ENCODE measurements at places on chromosomes 16 and 17.

DNA sequence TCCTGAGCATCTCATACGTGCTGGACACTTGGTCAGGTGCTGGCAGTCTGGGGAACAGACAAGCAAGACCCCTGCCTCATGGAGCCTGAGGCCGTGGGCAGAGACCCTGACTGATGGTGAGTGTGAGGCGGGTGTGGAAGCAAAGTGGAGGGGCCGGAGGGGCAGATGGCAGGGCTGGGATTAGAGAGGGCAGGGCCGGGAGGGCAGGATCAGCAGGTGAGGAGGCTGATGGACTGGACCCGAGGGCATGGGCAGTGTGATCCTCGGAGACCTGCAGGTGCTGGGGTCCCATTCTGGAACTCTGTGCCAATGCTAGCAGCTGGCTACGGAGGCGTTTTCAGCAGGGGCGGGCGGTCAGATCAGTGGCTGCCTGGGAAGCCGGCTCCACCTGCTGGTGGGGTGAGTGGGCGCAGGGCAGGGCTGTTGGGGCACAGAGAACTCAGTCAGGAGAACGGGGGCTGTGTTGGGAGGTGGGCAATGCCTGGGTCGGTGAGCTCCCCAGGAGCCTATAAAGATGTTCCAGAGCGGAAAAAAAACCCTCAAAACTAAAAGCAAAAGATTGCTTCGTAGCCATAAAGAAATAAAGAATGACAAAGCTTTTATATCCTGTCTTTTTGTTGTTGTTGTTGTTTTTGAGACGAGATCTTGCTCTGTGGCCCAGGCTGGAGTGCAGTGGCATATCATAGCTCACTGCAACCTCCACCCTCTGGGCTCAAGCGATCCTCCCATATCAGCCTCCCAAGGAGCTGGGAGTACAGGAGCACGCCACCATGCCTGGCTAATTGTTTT, 8.9 kb upstream of the C16orf74 start:
- DNase-seq: no peak

DNA sequence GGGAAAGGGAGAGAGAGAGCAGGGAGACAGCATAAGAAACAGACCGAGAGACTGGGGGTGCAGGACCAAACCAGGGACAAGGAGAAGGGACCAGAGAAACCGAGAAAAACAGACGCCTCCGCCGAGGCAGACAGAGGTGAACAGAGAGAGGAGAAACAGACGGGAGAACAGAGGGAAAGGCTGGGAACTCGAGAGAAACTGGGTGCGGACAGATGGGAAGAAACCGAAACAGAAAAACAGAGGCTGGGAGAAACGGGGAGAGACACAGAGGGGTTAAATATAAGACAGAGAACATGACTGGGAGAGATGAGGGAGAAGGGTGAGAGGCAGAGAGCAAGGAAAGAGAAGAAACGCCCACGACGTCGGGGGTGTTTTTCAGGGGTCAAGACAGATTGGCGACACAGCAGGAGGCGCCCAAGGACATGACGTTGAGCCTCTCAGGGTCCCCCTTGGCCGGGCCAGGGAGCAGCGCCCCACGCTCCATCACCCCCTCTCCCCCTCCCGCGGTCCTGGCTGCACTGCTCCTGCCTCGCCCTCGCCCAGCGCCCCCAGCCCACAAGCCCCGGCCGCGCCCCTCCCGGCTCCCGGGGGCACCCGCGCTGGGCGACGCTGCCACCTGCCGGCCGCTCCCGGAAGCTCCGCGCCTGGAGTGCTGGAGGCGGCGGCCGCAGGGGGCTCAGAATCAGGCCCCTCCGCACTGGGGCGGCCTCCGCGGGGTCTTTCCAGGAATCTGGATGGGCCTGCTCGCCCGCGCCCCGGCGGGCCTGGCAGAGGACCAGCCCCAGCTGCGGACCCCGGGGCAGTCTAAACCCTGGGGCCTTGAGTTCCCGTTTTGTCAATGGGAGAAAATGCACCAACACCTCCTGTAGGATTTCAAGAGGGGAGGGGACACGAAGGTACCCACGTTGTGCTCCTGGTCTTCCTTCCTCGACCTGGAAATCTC, 1.3 kb upstream of the TMEM92 start:
- DNase-seq: peak; percentile 25

DNA sequence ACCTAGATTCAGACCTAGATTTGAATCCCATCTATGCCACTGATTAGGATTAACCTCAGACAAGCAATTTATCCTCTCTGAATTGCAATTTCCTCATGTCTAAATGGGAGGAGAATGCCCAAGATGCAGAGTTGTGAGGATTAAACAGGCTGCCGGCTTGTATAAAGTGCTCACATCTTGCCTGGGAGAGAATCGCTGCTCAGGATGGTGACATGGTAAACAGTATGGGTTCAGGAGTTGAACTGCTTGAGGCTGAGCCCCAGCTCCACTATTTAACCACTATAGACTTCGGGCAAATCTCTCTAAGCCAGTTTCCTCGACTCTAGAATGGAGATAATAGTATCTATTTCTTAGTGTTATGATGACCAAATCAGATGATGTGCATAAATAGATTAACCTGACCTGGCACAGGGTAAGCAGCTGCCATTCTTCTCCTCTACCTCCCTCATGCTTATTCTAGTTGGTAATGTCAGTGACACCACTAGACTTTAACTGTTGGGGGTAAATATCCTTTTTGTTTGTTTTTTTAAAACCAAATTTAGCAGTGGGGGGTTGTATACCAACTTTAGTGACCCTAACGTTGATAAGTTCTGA, 732 bp upstream of the RPL27 start:
- no peak for DNase-seq

DNA sequence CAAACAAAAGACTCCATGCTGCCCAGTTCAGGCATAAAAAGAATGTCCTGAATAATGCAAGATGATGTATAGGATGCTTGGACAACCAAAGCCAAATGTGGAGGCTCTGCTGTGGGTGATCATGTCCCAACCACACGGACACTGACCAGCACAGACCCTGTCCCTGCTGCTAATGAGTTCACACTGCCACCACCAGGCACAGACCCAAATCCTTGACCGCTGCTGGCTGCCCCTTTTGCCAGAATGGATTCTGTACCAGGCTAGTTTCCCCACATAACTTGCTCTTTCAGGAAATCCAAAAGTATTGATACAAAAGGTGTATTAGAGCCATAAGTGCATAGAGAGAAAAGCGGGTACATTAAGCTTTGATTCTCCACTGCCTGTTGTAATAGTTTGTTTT, 60.9 kb downstream of the XYLT1 start:
- no peak for DNase-seq

DNA sequence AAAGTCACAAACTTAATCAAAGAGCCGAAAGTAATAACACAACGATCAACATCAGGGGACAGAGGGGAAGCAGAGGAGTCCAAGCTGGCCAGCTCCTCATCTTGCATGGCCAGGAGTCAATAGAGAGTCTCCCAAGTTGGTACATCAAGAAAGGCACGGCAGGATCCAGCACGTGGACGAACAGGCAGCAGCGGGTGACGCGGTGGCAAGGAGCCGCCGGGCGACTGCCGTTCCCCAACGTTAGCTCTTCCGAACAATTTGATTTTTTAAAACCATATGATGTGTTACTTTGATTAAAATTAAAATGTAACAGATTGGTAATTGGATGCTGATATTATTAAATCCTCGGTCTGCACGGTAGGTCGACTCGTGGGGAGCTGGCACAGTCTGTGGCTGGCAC, 81.8 kb upstream of the DOC2B start:
- DNase-seq: no peak

GRCh38 chr17:15513856-15514459, 46.5 kb upstream of the CDRT4 start:
- DNase-seq: no peak

DNA sequence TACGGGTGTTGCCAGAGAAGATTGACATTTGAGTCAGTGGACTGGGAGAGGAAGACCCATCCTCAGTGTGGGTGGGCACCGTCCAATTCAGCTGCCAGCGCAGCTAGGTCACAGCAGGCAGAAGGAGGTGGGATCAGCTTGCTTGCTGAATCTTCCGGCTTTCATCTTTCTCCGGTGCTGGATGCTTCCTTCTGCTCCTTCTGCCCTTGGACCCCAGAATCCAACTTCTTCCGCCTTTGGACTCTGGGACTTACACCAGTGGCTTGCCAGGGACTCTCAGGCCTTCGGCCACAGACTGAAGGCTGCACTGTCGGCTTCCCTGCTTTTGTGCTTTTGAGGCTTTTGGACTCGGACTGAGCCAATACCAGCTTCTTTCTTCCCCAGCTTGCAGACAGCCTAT, 46.1 kb upstream of the RPL38 start:
- DNase-seq: no peak

DNA sequence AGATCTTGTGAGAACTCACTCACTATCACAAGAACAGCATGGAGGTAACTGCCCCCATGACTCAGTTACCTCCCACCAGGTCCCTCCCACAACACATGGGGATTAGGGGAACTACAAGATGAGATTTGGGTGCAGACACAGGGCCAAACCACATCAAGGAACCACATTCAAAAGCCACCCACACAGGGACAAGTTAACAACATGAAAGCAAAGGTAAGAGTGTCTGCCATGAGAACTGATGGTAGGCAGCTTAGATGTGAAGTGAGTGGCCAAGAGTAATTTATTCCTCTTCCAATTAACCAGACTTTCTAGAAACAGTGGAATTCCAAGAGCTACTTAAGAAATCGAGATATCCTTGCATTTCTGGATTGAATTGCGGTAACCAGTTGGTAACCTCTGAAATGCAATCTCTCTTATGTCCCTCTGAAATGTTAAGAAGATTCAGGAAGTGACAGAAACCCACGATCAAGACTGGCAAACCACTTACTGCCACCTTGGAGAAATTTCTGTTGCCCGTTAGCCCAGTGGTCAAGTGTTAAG, 167.4 kb upstream of the CACNG5 start:
- no peak for DNase-seq

DNA sequence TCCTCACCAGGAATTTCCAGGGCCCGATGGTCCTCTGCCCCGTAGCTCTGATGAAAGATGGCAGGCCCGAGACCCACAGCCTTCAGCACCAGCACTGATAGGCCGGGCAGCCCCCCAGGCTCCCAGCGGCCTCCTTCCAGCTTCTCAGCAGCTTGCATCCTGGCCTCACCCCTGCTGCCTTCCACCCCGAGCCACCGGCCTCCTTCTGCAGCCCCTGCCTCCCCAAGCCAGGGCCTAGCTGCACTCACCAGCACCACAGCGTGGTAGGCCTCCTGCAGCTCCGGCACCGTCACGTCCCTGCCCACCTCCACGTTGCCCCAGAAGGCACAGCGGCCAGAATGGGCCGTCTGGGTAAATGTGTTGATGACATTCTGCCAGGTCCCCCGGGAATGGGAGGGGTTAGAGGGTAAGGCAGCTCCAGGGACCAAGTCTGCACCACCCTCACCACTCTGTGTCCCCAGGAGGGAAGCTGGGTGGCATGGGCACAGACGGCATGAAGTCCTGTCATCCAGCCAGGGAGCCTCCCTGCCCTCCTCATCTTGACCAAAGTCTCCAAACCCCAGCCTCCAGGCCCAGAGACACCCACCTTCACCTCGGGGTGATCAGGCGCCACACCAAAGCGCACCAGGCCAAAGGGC, 6.5 kb downstream of the FDXR start:
- DNase-seq: no peak

- DNase-seq: no peak
Measured at GRCh38 chr17:6671431-6671830, 19.9 kb downstream of the C17orf100 start.

DNA sequence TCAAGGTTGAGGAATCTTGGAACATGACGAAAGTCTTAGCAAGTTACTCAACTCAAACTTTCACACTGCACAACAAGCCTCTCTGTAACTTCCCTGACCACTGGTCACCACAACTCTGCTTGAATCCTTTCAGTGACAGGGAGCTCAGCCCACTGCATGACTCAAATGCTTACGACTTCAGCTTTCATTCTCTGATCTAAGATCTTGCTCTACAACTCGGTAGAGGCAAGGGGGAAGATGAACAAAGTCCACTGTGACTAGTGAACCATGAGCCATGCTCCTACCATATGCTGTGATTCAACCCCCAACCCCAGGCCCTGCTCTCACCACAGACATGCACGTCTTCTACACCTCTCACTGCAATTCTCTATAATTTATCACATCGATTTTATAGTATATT, 160.9 kb downstream of the SLC39A11 start:
- no peak for DNase-seq

DNA sequence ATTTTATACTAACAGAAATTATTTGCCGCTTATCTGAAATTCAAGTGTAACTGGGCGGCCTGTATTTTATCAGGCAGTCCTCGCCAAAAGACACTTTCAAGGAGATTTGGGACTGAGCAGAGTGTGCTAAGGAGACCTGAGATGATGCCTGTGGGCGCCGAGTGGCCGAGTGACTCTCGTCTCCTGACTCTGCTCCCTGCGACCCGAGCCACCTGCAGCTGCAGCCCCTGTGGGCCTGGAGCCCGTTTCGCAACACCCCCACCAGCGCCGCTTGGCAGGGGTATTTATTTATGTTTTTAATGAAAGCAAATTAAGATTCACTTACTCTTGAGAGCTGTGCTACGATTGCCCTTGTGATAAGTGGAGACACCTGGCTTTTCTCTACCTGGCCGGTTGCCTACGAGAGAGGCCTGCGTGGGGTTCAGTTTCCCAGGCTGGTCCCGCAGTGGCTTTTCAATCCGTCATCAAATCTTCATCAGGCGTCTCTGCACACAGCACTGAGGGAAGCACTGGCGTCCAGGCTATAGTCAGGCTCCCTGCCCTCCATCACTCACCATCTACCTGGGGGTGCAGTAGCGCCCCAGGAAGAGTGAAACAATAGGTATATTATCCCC, 124.0 kb downstream of the SEC14L1 start:
- DNase-seq: no peak

- DNase-seq: no peak
Measured at GRCh38 chr17:42647778-42648177, 11.3 kb upstream of the TUBG2 start.

- no peak for DNase-seq
Measured at GRCh38 chr17:78559749-78560368, 17.3 kb downstream of the DNAH17 start.

GRCh38 chr17:6531575-6531974, 24.8 kb downstream of the PITPNM3 start:
- DNase-seq: no peak

DNA sequence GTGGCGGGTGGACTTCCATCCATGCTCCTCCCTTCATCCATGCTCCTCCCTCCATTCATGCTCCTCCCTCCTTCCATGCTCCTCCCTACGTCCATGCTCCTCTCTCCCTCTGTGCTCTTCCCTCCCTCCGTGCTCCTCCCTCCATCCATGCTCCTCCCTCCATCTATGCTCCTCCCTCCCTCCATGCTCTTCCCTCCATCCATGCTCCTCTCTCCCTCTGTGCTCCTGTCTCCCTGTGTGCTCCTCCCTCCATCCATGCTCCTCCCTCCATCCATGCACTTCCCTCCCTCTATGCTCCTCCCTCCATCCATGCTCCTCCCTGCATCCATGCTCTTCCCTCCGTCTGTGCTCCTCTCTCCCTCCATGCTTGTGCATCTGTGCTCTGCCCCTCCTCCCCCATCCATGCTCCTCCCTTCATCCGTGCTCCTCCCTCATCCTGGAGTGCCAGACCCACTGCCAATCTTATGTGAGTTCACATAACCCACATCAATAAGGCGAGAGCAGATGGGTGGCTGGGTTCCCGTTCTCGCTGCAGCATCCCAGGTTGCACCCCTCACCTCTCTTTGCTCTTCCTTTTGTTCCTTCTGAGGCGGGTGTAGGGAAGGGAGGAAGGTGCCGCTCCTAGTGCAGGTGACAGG, 22.8 kb downstream of the KSR1 start:
- no peak for DNase-seq

GRCh38 chr17:15944759-15945526, at the start of gene ADORA2B:
Gene ADORA2B, plus strand, starts transcription at chr17:15945130. Its CDS starts 119 bp downstream, at chr17:15945249.
- peak; percentile 17 for DNase-seq

GRCh38 chr17:17958982-17959381, 13.2 kb downstream of the TOM1L2 start:
- DNase-seq: no peak

GRCh38 chr17:21082001-21082436, 39.2 kb upstream of the USP22 start:
- DNase-seq: no peak

Measured in HFFc6 (cell line).